ENCODE measurements at places on chromosomes 1 and 21.

- no peak for DNase-seq
Measured at GRCh38 chr1:158005224-158005623, 11.8 kb downstream of the KIRREL1 start.

DNA sequence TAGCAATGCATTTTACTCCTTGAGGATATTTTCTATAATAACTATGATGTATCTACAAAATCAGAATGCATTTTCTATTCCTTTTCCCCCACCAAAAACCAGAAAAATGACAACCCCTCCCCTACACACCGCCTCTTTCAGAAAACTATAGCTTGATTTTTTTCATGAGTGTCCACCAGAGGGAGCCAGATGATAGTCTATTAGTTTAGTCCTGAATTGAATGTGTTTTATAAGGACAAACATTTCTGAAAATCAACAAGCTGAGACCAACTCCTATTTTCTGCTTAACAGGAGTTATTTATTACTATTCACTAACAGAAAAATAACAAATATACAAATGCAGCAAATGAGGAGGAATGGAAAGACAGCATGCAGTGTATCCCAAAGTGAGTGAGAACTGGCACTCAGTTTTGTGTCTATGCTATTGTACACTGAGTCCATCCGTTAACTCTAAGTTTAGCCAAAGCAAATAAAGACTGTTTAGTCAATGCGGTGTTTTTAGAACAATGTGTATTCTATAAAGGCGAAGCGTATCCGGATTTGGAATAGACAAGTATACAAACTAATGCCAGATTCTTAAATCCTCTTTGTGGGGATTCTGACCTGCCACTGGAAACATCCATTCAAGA is 182.6 kb downstream of the VAV3 start:
- DNase-seq, result no peak

- DNase-seq, result no peak
Measured at GRCh38 chr1:22763487-22764200, 53.0 kb downstream of the EPHB2 start.

DNA sequence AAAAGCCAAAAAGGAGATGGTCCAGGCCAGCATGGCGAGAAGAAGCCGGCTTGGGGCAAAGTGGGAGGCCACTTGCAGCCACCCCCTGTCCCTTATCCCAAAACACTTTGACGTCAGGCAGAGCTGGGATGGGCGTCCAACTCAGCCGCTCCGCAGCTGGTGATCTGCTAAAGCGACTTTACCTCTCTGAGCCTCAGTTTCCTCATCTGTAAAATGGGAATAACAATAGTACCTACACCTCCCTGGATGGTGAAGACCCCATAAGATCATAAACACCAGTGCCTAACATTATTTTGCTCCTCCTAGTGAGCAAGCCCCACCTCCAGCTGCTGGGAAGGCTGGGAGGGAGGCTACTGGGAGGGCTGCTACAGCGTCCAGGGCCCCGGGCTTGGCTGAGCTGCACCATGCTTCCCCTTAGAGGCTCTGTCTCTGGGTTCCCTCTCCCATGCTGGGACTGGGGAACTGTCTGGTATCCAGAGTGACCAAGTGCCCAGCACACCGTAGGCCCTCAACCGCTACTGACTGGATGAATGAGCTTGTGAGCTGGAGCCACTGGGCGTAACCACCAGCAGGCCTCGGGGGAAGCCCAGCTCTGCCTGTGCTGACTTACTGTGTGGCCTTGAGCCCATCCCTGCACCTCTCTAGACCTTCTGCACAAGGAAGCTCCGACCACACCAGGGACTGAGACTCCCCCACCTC is 18.3 kb downstream of the IFFO2 start:
- no peak for DNase-seq

DNA sequence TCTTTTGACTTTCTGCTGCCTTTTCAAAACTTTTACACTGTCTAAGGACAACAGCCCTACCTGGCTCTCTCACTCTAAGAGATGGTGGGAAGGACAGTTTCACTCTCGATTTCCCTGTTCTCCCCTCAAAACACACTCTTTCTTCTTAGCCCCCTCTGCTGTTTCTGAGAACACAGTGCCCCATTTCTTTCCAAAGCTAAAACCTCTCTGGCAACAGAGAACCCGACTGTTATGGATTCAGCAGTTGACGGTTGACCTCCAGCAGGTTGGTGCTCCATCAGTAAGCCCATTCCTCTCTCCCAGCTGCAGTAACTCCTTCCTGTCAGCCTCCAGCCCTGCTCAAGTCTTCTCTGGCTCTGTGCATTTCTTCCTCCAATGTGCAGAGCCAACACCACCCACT is 88.2 kb upstream of the ABCD3 start:
- DNase-seq, result no peak

DNA sequence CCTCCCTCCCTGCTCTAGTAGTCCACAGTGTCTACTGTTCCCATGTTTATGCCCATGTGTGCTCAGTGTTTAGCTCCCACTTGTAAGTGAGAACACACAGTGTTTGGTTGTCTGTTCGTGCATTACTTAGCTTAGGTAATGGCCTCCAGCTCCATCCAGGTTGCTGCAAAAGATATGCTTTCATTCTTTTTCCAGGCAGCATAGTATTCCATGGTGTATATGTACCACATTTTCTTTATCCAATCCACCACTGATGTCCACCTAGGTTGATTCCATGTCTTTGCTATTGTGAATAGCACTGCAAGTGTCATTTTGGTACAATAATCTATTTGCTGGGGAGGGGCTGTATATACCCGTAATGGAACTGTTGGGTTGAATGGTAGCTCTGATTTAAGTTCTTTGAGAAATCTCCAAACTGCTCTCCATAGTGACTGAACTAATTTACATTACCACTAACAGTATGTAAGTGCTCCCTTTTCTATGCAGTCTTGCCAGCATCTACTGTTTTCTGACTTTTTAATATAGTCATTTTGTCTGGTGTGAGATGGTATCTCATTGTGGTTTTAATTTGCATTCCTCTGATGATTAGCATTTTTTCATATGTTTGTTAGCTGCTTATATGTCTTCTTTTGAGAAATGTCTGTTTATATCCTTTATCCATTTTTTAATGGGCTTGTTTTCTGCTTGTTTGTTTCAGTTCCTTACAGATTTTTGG is 191.9 kb upstream of the DMRTA2 start:
- no peak for DNase-seq

GRCh38 chr1:153190373-153190772 is 12.9 kb upstream of the LELP1 start:
- no peak for DNase-seq

DNA sequence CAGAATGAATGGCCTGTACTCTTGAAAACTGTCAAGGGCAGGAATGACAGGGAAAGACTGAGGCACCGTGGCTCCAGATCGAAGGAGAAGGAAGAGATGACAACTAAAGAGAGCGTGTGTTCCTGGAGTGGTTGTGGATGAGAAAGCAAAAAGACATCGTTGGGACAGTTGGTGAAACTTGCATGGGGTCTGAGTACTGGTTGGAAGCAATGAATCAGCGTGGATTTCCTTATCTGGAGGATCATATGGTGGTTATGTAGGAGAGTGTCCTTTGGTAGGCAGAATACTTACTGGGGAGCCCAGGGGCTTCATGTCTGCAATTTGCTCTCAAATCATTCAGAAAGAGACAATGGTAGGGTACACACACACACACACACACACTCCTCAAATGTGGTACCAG is 13.9 kb downstream of the LEMD1 start:
- DNase-seq, result no peak

GRCh38 chr1:17023102-17023501 is 11.4 kb upstream of the ATP13A2 start:
- no peak for DNase-seq

- DNase-seq, result no peak
Measured at GRCh38 chr1:116826818-116827606, 72.8 kb downstream of the CD2 start.

- DNase-seq, result no peak
Measured at GRCh38 chr1:21930629-21931170, 6.4 kb downstream of the HSPG2 start.

DNA sequence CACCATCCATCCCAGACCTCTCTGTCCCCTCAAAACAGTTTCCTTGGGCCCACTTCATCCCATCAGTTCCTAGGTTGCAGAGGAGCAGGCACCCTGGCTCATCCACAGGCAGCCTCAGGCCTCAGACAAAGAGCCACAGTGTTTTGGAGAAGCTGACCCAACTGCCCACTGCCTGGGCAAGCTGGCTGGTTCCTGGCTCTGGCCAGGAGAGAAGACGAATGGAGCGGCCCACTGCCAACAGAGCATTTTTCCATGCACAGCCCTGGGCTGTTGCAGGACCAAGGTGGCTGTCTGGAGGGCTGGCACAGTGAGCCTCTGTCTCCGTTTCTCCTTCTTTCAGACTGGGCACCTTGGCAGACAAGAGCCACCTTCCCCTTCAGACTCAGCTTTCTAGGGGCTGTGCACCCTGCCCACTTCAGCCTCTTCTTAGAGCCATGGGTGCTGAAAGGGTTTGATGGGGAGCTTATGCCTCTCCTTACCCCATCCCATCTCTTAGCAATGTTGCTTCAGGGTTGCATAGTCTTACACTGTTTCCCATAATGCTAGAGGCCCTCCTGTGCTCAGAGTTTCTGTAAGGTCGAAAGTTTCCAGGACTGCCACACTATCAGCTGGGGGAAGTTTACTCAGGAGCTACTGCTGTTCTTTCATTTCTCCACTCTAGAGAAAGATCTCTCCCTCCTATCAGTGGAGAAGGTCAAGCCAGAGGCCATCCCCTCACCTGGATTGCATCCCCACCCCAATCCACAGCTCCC is 973 bp downstream of the FMOD start:
- DNase-seq, result no peak

- no peak for DNase-seq
Measured at GRCh38 chr1:28313702-28314546, 14.9 kb upstream of the MED18 start.

GRCh38 chr21:31952828-31953227 is 80.0 kb downstream of the HUNK start:
- DNase-seq, result no peak

DNA sequence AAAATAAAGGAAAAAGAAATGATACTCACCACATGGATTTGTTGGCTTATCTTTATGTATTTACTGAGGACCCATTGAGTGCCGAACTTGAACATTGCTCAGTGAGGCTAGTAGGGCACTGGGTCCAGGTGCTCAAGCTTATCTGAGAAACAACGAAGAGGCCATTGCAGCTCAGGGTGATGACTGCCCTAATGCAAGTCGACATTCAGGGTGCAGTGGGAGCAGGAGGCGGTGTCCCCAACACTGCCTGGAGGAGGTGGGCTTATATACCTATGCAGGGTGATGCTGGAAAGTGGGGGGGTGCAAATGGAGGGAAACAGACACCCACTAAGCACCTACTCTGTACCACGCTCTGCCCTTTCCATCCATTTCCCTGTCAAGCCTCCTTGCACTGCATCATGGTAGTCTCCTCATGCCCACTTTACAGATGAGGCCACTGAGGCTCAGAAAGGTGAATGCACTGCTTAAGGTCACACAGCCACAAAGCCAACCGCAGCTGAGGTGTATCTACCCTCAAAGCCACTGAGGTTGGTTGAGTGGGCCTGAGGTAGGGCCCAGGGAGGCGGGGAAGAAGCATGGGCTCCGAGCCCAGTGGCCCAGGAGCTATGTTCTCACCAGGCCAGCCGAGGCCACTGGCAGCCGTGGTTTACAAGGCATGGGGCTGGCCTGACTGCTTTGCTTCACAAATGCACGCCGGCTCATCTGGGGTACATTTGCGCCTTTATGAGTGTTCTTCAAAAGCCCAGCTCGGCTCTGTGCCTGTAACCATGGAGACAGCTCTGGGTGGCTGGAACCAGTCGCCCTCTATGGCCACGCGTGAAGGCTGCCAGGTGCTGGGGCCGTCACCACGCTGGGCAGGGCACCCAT is 103.8 kb downstream of the EPHB2 start:
- DNase-seq, result no peak

DNA sequence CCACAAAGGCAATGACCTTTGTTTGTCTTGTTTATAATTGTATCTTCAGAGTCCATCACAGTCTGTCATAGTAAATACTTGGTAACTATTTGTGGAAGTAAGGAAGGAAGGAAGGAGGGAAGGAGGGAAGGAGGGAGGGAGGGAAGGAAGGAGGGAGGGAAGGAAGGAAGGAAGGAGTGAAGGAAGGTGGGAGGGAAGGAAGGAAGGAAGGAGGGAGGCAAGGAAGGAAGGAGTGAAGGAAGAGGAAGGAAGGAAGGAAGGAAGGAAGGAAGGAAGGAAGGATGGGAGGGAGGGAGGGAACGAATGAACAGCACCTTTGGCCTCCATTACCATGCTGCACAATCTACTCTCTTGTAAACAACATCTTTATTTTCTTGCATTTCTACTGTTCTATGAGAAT is 559.5 kb upstream of the PKN2 start:
- no peak for DNase-seq

DNA sequence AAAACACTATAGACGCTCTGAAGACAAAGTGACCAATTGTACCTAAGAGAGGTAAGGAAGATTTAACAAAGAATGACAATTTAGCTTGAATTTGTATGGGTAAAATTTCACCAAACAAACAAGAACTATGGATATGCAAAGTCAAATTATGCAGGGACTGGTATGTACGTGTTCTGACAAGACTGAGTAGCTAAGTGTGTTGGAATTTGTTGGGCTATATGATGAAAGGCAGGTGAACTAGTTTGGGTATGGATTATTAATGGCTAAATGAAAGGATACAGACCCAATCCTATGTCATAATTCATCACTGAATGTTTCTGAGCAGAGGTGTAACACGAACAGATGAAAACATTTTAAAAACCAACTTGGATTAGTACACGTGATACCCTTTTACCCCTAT is 7.6 kb downstream of the DNTTIP2 start:
- DNase-seq, result no peak

GRCh38 chr1:17564458-17565393 is 25.2 kb downstream of the ARHGEF10L start:
- no peak for DNase-seq

GRCh38 chr1:71745326-71745725 is 537.0 kb downstream of the NEGR1 start:
- DNase-seq, result no peak

DNA sequence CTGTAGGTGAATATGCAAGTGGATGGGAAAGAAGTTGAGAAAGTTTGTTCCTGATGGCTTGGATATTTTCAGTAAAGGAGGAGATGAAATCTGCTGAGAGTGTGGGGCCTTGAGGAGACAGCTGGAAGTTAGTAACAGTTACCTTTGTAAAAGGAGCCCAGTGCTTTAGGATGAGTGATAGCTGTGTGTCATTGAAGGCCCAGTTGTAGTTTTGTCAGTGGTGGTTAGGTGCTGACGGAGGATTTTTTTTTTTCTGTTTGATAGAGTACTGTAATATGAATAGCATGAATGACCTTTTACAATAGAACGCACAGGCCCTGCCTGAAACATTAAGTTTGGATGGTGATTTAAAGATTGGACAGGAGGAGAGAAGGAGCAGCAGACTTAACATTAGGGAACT is 33.3 kb downstream of the LRRC8D start:
- DNase-seq, result no peak
